Posterior vena cava (tissue), 2 donors: ENCODE measurements at places on chromosomes 3 and 15.

DNA sequence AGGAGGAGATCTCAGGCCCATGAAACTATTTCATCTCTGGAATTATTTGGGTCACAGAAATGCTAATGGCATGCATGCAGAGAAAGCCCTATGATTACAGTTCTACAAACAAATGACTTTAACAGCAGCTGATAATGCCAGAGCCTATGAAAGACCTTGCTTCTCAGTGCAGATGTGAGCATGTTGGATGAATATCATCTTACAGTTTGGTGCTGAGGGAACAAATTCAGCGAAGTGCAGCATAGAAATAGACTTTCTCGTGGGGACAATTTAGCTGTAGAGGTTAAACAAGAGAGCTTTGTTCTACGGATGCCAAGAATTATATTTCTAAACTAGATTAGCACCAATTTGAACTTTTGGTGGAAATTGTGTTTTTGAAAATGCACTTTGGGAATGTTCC lies 27.7 kb downstream of the PTX3 start:
- DNase-seq = no peak

DNA sequence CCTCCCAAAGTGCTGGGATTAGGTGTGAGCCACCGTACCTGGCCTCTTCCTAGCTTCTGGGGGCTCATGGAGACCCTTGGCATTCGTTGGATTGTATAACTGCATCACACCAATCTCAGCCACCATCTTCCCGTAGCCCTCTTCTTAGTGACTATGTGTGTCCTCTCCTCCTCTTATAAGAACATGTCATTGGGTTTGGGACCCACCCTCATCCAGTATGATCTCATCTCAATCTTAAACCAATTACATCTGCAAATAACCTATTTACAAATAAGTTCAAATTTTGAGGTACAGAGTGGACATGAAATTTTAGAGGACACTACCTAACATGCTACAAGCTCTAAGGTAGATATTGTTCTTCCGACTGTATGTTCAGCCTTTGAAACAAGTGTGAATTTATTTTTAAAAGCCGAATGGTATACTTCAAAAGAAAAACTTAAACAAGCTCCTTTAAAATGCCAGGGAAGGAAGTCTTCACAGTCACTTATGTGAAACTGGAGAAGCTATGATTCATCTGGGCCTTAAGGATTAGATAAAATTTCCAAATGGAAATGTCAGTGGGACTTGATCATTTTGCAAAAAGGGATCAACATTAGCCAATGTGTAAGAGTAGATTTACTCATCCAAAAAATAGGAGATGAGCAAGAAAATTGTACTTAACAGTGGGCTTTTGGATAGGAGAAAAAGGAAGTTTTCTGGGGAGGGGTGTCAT lies 225.7 kb downstream of the MEX3B start:
- no peak for DNase-seq

- no peak for DNase-seq
Measured at GRCh38 chr15:38229705-38230310, 22.8 kb upstream of the SPRED1 start.

DNA sequence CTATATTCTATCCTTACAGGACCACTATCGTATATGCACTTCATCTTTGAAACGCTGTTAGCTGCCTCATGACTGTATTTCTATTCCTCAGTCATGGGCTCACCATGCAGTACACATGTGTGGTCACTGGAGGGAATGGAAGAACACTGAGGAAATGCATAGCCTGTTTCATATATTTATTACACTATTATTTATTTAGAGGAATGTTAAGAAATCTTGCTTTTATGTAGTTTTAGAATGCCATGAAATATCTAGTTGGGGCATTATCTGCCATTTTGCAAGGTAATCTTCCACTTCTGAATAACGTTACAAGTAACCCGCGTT lies 155.7 kb downstream of the IGF1R start:
- no peak for DNase-seq

DNA sequence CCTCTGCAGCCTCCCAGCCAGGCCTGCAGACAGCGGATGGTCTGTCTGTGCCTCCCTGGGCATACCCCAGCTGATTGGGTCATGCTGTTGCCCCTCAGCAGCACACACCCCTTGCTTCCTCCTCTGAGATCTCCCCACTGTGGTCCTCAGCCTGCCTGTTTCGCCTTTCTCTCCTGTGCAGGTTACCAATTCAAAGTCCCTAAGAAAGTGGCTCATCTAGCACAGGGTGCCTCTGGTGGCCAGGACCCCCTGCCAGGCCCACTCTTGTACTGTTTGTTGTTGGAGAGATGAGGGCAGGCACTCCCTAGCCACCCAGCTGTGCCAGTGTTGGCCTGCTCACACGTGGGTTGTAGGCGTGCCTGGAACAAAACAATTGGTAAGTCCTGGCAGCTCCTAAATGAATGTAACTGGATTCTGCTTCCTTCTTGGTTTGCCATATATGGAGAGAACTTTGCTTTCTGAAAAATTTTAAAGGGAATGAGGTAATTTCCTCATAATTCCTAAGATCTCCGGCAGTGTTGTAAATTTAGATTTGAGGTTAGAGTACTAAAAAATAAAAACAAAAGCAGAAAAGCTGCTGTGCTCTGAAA lies 213.2 kb upstream of the IL12A start:
- DNase-seq = no peak

- DNase-seq = no peak
Measured at GRCh38 chr15:77071305-77072223, 655 bp upstream of the TSPAN3 start.

DNA sequence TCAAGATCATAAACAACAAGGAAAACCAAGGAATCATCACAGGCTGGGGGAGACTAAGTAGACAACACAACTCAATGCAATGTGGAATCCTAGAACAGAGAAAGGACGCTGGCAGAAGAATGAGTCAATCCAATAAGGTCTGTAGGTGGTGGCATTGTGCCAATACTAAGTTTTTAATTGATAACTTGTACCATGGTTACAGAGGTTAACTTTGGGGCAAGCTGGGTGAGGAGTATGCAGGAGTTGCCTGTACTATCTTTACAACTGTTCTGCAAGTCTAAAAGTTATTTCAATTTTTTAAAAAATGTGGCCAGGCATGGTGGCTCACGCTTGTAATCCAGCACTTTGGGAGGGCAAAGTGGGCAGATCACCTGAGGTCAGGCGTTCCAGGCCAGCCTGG lies 46.2 kb downstream of the RORA start:
- DNase-seq = no peak

DNA sequence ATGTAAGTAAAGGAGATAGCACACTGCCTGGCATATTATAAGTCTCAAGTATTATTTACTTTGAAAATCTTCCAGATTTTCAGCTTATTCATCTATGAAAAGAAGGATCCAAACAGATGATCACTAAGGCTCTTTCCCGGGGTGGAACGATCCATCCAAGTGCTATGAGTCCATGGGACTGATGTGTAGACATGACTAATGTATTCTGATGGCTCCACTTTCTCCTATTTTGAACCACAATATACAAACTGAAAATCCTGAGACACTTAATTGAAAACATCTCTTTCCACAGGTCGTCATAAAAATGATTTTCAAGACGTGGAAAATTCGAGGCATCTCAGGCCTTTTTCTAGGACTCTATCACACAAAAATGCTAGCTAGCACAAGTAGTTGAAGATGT lies 33.4 kb upstream of the CHRM5 start:
- no peak for DNase-seq

- DNase-seq = no peak
Measured at GRCh38 chr3:196127308-196128040, 45.6 kb upstream of the TFRC start.

DNA sequence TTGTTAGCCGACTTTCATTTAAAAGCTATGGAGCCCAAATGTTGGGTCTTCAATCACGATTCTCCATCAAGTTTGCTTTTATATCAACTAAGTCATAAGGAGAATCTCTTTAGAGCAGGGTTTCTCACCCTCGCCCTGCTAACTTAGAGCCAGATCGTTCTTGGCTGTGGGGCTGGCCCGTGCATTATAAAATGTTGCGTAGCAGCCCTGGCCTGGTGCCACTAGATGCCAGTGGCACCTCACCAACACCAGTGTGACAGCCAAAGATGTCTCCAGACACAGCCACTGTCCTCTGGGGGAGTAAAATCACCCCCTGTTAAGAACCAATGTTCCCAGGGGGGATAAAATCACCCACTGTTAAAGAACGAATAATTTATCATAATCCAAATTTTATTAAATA lies 226.1 kb downstream of the OCA2 start:
- no peak for DNase-seq

- DNase-seq = no peak
Measured at GRCh38 chr3:64329037-64329436, 103.8 kb upstream of the PRICKLE2 start.
